ENCODE measurements at places on chromosomes 6 and 20.

GRCh38 chr6:116884530-116884929, 7.5 kb downstream of the RFX6 start:
- DNase-seq, result no peak

GRCh38 chr20:14489544-14489943, 152.1 kb upstream of the FLRT3 start:
- no peak for DNase-seq

DNA sequence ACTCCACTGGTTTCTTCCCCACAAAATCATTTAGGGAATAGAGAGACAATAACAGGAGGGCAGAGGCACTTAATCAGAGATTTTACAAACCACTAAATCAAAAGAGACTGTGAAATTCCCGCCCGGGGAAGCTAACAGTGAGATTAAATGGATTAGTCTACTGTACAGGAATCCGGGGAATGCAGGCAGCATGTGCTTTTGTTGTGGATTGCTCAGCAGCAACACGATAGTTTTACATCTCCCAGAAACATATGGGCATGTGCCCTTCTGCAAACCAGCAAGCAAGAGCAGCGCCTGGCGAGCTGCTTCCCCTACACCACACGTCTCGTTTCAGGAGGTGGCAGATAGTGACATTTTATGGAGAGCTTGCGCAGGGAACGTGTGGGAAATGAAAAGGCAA, 382.3 kb downstream of the CD83 start:
- no peak for DNase-seq

DNA sequence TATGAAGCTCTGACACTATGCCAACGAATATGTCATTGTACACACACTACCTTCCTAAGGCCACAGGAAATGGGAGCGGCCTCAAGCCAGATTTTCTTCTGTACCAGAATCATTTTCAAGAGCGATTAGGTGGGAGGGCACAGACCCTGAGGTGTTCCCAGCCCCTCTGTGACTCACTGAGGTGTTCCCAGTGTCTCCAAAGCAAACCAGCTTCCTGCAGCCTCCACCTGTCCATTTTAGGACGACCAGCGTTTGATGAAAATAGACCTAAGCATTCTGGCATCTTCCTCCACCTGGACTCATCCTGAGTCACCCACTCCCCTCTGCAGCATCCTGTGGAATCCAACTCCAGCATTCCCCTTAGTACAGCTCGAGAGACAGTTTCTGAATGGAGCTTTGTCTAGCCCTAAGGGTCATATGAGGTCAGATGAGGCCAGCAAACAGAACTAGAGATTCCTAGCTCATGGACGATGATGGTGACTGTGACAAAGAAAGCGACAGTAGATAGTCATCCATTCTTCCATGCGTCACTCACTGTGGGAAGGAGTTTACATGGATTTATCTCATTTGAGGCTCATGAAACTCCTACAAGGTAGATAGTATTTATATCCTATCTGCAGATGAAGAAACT, 203.4 kb downstream of the PTPRT start:
- no peak for DNase-seq

GRCh38 chr6:50889935-50890334, 71.3 kb downstream of the TFAP2B start:
- no peak for DNase-seq

GRCh38 chr6:162596676-162597075, 130.9 kb downstream of the PRKN start:
- DNase-seq, result no peak

DNA sequence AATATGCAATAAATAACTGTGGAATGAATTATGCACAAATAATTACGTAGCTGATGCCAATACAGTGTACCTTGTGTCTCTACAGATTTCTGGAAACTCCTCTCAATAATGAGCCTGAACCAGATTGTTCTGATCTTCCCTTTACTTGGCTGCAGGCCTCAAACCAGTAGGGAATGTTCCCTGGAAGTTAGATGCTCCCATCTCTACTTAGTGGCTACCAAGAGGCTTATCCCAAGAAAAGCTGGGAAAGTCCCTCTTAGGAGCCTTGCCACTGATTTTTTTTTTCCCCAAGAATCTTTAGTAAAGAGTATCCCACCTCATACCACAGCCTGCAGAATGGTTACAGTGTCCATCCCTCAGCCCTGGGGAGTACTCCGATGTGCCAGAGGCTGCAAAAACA, 702.1 kb downstream of the RFPL4B start:
- DNase-seq, result no peak

DNA sequence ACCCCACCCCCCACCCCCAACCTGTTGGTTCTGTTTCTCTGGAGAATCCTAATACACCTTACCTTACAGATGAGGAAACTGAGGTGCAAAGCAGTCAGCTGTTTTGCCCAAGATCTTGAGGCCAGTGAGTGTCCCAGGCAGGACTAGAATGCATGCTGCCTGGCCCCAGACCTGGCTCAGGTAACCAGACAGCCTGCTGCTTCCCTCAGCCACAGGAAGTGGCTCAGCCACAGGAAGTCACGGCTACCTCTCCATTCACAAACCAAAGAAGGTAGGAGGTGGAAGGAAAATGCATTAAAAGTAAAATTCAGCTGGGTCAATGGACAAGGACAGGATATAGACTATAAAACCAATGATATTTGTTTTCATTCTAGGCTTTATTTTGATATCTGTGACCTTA, 517.6 kb downstream of the CD83 start:
- no peak for DNase-seq

- no peak for DNase-seq
Measured at GRCh38 chr6:98929498-98930060, 18.2 kb downstream of the FBXL4 start.

DNA sequence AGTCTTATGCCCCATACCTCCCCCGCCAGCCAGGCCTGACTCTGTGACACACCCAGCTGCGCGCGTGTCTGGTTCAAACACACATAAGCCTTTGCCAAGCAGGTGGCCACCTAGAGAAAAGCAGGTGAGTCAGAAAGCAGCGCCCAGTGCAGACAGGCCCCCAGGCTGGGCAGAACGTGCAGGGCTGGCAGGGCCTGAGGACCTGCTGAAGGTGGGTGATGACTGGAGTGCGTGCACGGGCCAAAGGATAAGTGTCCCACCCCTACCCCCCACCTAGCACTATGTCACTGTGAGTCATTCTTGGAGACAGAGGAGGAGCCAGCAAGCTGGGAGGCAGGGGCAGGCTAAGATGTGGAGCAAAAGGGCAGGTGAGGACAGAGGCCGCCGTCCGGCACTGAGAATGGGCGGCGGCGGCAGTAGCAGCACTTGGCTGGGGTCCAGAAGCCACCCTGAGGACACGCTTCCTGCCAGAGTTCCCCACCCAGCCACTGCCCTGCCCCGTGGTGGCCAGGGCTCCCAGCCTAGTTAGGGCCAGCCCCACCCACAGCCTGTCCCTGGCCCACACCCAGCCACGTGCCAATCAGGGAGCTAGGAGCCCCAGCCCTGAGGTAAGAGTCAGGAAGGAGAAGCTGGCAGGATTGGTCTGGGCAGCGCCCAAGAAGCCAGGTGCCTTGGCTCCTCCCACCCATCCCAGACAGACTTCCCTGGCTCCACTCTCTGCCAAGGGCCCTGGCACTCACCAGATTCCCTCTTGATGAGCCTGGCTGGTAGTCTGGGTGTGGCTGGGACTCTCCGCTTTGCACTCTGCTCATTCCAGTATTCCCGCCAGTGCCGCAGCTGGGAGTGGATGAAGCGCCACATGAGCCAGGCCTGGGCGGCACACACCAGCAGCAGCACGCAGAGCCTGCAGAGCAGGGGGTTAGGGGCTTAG, 72.7 kb downstream of the TRAM2 start:
- no peak for DNase-seq

- DNase-seq, result no peak
Measured at GRCh38 chr20:48049641-48050040, 264.4 kb upstream of the SULF2 start.

DNA sequence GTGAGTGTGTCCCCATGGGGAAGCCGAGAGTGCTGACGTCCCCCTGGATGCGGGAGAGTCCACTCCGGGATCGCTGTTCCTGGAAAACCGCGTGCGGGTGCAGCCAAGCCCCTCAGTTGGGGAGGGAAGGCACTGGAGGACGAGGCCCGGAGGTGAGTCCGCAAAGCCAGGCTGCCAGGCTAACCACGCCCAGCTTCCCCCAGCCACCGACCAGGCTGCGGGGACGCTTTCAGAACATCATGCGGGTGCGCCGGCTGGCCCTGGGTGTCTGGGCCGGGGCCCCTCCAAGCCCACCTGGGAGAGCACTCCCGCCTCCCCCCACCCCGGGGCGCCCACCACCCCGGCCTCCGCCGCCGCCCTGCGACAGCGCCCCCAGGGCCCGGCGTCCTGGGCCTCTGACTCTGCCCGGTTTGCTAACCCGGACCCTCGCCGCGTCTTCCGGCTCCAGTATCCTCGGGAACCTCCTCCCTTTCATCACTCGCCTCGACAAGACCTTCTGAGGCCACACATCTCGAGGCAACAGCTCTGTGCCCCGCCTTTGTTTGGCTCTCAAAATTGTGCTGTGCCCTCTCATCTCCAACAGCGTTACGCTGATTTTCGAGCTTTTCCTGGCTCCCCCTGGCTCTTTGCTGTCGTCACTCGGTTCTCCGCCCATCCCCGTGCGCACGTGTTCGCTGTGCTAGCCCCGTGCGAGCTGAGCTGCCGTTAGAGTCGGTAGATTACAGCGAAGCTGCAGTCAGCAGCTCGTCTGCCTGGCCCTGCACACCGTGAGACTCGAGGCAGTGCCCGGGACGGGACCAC, 47.1 kb upstream of the ENTPD6 start:
- DNase-seq, result no peak

Measured in Kasumi-1 (cell line).